ENCODE measurements at places on chromosomes 6 and 20.

DNA sequence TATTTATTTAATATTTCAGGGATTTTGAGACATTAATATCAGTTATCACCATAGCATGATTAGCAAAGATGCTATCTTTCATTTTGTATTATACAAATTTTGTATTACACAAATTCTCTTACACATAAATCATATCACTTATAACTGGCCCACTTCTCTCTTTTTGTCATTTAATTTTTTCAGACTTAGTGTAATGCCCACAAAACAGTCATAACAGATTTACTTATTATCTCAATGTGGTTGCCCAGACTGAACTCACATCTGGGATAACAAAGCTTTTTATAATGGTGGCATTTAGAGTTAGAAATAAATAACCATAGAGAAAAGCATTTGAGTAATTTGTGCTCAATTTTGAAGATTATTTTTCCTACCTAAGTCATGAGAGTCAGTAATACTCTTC is 148.3 kb downstream of the TFAP2B start:
- no peak for DNase-seq

DNA sequence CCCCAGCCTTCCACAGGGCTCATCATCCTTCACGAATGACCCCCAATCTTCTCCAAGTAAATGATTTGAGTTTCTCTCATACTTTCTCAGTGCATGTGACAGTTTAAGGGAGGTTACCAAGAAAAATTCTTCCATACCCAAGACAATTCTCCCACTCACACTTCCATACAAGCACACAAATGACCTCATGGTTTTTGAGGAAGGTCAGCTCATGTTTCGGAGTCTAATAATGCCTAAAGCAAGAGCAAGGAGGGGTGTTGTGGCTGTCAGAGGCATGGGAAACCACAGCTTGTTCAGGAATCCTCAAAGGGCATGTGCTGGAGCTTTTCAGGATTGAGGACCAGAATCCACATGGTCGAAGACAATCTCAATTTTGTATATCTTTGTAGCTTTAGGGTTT is 279.0 kb downstream of the MAFB start:
- DNase-seq: no peak

DNA sequence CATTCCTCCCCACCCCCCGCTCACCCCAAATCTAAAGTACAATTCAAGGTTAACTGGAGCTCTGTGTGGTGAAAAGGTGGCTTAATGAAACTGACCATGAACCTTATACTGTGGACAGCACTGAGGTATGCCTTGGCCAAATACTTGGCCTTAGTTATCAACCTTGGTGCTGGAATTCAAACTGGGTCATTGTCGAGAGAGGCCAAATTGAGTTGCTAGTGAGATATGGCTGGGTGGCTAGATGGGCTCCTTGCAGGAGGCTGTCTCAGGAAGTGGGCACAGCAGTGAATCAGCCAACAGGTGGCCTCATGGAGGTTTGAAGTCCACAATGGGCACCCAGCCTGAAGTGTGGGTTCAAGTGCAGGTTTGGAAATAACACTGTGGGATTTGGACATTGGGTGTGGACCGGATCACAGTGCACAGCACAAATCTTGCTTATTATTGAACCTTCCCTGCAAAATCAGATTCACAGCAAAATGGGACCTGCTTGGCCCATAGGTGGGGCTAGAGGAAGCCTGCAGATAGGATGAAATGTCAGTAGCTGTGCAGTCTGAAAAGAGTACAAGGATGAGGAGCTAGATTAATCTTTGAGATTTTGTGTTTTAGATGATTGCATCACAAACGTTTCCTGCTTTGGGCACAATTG is 5.6 kb upstream of the BTBD3 start:
- DNase-seq: peak; percentile 45

GRCh38 chr6:36593569-36594028 is 563 bp upstream of the SRSF3 start:
- peak; percentile 56 for DNase-seq

GRCh38 chr20:64084685-64085152 is 521 bp upstream of the LKAAEAR1 start:
- no peak for DNase-seq

DNA sequence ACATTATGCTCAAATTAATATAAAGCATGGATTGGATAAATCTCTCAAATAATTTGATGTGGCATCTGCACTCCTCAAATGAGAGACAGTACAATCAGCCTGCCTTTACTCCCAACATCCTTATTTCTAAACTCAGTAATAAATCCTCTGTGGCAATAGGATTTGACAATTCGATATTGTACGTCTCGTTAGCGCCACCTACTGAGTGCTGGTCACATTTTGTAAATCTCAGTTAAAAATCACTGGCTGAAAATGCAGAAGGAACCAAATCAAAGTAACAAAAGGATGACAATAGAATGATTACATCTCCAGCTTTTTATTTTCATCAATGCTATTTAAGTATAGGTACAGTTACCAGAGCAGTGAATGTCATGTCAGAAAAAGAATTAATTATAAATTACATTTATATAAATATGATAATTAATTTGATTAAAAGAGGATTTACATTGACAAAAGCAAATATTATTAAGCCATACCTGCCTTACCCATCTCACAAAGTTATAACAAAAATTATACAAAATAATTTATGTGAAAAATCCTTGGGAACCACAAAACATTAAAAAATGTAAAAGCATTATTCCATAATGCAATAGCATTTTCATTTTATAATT is 20.2 kb upstream of the GJE1 start:
- DNase-seq: peak; percentile 72

DNA sequence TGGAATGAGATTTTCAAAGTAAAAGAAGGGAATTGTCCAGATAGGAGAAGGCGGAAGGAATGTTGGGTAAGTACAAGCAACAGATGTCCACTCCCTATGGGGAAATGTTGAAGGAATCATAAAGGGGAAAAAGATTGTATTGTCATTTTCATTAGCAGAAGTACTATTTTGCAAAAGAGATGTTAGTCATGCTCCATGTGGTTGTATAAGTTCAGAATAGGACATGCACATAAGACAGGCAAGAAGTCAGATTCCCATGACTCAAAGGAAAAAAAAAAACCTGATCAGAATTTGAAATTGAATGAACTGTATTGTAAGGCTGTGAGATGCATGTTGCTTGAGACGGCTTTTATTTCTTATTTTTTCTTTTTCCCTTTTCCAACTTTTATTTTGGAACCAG is 36.8 kb downstream of the GRM1 start:
- no peak for DNase-seq

DNA sequence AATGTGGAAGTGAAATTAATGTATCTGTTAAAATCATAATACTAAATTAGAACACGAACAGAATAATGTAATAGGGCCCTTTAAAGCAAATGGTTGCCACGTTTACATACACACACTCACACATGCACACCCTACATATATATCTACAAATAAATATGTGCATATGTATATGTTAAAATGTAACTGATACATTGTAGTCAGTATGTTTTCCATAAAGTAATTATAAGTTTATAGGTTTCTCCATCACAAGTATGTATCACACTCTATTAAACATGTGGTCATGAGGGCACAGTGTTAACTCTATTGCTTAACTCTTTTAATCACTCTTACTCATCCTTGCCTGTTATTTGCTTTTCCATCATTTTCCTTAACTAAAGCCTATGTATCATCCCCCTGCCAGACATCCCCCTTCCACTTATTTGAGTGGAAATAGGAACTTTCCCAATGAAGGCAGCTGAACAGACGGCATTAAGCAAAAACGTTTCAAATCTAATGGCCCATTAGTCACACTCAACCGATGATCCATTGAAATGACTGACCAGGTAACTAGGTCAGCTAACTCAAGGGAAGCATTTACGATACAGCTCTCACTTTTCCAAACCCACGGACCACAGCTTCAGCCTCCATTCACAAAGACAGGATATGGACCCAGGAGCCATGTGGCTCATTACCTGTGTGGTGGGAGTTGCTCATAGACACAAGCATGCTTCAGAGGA is 89.3 kb downstream of the HAO1 start:
- peak; percentile 24 for DNase-seq

DNA sequence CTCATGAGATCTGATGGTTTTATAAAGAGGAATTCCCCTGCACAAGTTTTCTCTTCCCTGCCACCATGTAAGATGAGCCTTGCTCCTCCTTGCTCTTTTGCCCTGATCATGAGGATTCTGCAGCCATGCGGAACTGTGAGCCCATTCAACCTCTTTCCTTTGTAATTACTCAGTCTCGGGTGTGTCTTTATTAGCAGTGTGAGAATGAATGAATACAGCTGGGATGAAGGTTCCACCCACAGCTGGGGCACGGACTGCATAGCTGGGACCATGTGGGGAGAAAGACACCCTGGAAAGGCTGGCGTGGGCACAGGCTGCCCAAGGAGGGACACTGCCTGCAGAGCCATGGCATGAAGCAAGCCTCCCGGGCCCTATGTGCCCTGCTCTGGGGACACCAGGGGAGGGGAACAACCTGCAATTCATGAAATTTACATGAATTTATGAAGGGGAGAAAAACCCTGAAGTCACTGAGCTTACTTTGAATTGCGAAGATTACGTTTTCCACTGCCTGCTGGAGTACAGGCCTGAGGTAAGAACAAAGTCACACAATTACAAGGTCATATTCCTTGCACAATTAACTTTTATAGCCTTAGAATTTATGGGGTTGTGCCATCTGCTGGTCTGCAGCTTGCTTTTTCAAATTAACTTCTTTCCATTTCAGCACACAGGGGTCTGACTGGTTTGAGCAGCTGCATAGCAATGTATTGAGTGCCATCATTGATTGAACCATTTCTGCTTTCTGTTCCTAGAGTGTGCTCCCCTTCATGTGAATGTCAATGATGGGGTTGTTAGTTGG is 46.2 kb downstream of the SLC22A1 start:
- peak; percentile 12 for DNase-seq

DNA sequence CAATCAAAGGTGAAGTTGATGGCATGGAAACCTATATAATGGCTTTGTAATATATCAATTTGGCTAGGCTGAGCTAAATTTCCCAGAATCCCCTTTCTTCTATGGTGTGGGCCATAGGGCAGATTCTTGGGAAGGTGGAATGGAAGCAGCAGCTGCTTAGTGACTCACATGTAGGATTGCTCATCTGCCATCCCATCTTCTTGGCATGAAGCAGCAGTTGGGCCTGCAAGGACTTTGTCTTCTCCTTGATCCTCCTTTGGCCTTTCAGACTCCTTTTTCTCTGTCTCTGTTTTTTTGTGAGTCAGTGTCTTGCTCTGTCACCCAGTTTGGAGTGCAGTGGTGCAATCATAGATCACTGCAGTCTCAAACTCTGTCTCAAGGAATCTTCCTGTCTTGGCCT is 52.6 kb upstream of the CEP162 start:
- peak; percentile 10 for DNase-seq

GRCh38 chr6:99521633-99522151 is 6.5 kb upstream of the USP45 start:
- DNase-seq: peak; percentile 73

DNA sequence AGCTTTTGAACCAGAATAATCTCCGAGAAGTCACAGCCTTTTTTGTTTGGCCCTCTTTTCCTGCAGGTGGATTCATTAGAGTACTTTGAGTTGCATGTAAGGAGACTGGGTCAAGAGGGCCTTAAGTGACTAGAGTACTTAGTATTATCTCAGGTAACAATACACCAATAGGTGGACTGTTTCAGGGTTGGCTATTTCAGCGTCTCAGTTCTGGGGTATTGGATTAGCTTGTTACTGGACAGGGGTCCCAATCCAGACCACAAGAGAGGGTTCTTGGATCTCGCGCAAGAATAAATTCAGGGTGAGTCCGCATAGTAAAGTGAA is 47.3 kb upstream of the SLC9A8 start:
- DNase-seq: no peak

DNA sequence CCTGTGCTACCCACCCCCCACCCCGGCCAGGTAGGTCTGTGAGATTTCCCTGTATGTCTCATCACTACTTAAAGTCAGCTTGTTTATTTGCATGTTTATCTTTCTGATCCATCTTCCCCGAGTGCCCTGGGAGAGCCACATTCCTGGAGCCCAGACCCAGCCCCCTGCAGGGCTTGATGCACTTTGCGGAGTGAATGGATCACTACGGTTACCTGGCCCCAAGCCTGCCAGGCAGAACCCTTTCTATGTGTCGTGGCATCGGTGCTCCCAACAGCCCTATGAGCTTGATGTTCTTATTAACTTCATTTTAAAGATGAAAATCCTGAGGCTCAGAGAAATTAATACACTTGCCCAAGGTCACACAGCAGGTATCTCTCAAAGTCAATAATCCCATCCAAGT is 13.6 kb upstream of the SLCO4A1 start:
- DNase-seq: no peak

- DNase-seq: no peak
Measured at GRCh38 chr20:62234339-62234738, 4.0 kb upstream of the OSBPL2 start.

GRCh38 chr6:120604510-120604909 is 729.8 kb downstream of the TBC1D32 start:
- DNase-seq: no peak

Measured in amniotic epithelial cell (primary cell).